NT2/D1 (cell line): ENCODE measurements at places on chromosomes 3 and 15.

DNA sequence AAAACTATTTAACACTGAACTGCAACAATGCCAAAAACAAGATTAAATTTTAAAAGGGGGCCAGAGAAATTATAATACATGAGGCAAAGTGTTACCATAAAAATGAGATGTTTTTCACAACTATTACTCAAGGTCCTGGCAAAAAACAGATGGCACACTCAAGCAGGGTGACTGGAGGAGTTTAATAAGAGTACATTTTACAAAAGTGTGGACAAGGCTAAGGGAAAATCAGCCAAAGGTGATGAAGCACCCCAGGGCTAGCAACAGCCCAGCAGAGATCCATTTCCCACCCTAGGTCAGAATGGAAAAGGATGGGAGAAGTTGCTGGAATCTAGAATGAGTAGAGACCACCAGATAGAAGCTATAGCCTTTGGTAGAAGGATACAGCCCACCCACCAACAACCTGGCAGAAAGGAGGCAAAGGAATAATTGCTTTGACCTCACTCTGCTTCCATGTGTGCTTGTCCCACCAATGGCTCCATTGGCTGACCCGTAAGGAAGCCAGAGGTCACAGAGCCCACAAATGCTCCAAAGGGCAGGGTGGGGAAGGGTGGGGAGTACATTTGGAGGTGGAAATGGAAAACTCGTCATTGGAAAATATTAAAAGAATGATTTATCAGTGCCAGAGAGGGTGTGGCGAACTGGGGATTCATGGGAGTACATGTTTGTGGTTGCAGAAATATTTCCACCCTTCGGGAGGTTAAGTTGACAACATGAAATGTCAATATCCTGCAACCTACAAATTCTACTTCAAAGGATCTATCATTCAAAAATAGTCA is 161.0 kb upstream of the UBE2E2 start:
- no peak for DNase-seq

DNA sequence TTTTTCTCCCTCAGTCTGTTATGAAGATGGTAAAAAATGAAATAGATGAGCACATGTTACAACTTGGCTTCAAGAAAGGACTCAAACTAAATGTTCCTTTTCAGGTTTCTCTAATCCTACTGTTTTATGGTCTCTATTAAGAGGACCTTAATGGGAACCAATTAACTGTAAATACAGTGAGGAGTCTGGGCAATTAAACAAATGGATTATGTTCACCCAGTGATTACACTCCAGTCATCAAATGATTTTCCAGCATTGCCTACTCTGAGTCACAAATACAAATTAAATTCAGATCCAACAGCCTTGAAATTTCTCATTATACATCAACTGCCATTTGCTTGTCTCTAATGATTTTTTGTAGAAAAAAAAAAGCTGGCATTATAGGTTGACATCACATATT is 129.2 kb downstream of the NEK10 start:
- DNase-seq: no peak

DNA sequence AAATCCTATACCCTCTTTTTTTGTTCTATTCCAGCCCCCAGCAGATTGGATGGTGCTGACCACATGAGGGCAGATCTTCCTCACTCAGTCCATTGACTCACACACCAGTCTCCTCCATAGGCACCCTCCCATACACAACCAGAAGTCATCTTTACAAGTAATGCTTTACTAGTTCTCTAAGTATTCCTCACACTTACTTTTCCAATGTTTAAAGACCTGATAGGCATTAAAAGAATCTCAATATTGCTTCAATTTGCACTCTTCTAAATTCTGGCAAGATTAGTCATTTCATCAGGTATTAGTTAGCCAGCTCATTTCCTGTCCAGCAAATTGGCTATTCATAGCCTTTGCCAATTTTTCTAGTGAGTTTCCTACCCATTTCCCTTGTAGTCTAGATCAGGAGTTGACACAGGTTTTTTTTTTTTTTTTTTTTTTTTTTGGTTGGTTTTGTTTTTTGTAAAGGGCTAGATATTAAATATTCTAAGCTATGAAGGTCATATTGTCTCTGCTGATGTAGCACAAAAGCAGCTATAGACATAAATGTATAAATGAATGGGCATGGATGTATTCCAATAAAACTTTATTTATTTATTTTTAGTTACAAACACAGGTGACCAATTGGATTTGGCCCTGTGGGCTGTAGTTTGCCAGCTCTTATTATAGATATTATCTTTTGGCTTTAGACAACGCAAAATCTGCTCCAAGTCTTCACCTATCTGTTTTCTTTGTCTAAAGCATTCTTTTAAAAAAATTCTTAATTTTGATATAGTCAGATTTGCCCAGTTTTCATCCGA is 76.1 kb downstream of the ABHD5 start:
- DNase-seq: no peak

- DNase-seq: no peak
Observed at GRCh38 chr3:136074546-136075170, 109.1 kb downstream of the PPP2R3A start.

DNA sequence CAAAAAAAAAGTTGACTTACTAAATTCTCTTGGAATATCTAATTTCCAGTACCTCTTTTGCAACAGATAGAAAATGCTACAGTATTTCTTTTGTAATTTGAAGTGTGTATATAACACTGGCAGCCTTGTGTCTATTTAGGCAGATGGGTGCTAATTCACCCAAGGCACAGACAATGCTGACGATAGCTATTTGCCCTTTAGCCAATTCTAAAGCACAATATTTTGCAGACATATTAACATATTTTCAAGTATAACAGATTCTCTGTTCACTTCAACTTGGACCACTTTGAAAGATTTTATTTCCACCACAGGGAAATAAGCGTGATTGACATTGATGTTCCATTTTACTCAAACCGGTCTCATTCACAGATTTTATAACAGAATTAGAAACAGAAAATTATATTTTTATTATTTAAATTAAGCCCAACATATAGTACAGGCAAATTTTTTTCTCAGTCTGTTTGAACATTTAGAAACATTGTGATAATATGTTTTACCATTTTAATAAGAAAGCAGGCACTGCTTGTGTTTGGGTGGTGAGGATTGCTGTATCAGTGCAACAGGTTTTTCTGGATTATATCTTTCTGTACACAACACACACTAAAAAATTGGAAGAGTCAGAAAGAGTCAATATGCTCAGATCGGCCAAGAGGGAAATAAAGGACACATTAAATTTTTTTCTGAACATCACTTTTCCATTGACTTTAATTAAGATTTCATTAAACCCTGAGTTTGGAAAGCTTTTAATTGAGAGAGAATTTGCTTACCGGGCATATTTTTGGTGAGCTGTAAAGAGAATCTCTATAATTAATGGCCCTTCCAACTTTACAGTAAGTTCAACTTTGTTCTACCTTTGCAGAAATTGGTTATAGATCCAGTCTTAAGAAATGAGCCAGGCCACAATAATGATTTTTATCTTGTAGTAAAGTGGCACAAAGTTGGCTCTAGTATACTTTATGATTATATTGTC is 327.3 kb upstream of the NR2F2 start:
- DNase-seq: no peak

DNA sequence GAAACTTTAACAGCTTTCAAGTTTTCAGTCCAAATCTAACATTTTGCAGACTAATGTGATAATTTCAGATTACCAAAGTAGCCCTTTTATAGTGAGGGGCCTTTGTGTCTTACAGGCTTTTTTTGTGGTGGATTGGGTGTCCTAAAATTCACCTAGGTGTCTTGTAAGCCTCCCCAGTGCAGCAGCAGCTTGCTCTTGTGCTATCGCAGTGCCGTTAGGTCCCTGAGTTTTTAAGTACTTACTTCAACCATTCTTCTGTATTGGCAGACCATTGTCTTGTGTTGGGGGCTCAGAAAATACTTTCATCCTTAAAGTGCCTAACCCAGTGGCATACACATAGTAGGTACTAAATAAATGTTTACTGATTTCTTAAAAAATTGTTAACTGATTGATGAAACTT is 2.1 kb downstream of the PDE8A start:
- DNase-seq: no peak

DNA sequence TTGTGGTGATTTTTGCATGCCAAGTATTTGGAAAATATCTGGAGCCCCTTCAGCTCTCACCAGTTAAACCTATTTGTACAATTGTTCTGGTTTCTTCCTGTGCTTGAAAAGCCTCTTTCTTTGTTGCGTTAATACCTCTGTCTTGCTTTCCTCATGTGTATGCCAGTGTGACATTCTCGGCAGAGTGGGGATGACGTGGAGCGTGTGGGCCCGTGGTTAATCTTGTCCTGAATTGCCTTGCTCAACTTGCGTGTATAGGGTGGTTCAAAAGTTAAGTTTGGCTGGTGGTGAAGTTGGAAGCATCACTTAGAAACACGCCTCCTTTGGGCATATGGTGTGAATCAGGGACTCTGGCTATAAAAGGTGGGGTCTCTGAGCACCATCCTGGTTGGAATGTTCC is 67.1 kb downstream of the IGF1R start:
- no peak for DNase-seq
